HS-27A (cell line): ENCODE measurements at places on chromosomes 3 and 15.

DNA sequence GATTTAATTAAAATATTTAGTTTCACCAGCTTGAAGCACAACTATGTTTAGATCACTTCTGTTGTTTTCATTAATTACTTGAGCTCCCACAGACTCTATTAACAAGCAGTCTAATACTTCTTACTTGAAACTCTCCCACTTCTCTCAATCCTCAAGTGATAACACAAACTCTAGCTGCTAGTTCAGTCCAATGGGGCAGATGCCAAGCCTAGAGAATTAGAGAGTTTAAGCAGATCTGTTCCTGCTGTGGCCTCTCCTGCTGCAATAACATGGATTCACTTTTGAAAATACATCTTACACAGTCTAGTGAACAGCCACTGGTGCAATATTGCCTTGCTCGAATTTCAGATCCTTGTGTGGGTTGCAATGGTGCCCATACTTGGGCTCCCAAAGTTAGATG, 566.4 kb upstream of the SGO1 start:
- no peak for DNase-seq

GRCh38 chr15:49255966-49256759, 86.1 kb downstream of the GALK2 start:
- DNase-seq: no peak

DNA sequence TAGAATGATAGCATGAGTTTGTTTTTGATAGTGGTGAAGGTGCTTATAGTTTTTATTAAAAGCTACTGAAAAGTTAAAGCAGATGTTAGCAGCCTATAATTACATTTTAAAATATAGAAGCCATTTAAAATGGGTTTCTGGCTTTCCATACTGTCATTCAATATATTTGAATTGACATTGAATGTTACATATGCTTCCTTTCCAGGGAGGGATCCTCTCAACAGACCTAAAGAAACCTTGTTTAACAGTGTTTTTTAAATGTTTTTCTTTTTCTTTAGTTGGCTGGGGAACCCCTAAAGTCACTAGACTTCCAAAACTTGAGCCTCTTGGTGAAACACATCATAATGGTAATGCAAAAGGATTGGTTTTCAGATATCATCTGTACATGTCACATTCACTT, 12.2 kb downstream of the DHFR2 start:
- no peak for DNase-seq

DNA sequence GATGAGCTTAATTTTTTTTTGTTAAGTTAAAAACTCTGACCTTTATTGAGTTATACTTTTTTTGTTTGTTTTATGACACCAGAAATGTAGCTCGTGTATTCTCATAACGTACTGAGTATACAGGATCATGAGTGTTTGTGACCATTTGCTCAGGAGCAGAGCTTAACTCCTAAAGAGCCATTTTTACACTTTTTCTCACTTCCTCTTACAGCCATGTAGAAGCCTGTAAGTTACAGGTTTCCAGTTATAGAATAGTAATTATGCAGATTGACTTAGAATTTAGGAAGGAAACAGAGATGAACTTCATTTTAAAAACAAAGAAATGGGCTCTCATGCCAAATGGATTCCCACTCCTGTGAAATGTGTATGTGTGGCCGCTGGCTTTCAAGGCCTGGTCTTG, 151.7 kb downstream of the MCTP2 start:
- DNase-seq: no peak

DNA sequence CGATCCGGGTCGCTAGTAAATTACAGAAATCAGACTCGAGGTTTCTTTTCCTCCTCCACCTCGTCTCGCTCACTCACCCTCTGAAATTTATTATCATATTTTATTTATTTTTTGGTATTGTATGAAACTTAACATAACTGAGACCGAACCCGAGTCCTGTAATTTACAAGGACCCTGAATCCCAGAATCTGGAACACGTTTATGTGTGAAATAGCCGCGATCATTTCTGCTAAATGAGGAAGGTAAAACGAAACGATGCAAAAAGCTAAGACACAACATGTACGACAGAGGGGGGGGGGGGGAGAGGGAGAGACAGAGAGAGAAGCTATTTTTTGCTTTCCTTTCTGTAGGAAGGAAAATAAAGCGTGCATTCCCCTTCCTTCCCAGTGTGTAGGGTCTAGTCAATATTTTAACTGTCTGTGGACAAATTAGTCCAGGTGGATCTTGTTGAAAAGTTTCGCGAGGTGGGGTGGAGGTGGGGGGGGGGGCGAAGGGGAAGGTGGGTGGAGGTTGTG, 1.6 kb downstream of the BBX start:
- peak; percentile 20 for DNase-seq

GRCh38 chr3:68764554-68764953, 167.8 kb downstream of the TAFA4 start:
- no peak for DNase-seq

DNA sequence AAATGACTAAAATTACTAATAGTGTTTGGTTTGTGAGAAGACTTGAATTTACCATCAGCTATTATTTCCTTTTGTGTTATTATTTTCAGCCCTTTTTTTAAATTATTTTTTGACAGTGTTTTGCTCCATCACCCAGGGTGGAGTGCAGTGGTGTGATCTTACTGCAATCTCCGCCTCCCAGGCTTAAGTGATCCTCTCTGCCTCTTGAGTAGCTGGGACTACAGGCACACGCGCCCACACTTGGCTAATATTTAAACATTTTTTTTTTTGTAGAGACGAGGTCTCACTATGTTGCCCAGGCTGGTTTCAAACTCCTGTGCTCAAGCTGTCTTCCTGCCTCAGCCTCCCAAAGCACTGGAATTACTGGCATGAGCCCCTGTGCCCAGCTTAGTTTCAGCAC, 31.7 kb upstream of the UTS2B start:
- DNase-seq: no peak
